ENCODE measurements at places on chromosomes 5 and 9.

DNA sequence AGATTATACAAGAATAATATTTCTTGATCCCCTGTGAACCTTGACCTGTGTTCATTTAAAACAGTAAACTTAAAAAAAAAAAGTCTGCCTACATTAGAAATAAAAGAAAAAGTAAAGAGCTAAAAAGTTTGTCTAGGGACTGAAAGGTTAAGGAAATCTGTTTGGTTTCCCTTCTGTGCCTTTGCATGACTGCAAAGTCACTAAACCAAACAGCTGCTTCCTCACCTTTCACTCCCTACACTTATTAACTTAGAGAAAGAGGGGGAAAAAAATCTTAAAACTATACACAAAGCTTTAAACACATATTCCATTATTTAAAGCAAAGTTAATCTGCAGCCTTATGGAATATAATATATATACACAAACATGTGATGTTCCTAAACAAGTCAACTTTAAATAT, 65.1 kb downstream of the ZFR start:
- DNase-seq = no peak

DNA sequence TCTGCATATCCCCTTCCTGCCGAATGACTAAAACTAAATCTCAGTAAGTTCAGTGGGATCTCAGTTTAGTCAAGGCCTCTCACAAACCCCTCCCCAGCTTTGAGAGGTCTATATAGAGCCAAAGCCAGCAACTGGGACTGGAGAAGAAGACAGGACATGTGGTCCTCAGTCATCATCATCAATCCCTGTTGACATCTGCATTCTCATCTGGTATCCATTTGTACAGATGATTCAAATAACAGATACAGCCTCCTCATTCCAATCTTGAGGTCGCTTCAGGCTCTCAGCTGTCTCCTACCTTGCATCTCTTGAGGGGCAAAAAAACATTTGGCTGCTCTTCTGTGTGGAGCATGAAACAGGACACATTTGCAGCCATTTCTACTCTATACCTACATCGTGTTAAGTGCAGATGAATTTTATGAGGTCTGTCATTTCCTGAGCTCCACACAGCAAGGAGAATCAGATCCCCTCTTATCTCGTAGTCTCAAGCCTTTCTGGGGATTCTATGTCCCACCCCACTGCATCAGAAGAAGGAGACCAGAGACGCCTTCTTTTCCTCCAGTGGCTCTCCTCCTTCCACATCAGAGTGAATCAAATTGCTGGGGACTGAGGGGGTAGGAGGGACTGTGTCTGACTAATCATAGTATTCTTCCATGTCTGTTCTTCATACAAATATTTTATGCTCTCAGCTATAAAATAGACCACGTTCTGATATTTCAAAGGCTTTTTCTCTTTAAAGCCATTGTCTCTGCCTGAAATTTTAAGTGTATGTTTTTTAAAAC, 4.7 kb upstream of the RECK start:
- DNase-seq = no peak

DNA sequence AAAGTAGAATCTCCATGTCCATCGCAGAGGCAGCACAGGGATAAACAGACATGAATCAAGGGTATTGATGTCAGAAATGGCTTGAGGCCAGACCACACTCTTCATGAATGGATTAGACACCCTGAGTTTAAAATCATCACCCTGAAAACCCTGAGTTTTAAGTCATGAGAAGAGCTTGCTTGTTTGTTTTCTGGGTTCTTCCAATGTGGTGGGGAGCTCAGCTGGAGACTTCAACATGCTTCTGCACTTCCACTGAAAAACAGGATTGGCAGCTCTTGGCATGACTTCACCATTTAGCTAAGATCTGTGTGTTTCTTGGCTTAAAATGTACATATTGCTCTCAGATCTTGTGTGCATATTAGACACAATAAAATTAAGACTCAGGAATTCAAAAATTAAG, 9.8 kb downstream of the GCNT4 start:
- no peak for DNase-seq

GRCh38 chr5:97906135-97906534, 723.1 kb upstream of the RIOK2 start:
- no peak for DNase-seq

- no peak for DNase-seq
Observed at GRCh38 chr9:33458444-33458843, 11.1 kb upstream of the AQP3 start.

GRCh38 chr5:119341452-119342349, 14.1 kb upstream of the TNFAIP8 start:
- DNase-seq = no peak

All from mucosa of descending colon (tissue), 3 donors.